ENCODE measurements at places on chromosomes 1 and 21. TPM values are rescaled to one million over a fixed set of nuclear protein-coding genes. Genes with fewer than 3 reads are reported as not detected.
A peak's percentile ranks its signal among the peaks of the same experiment; 100 is the strongest.

- no peak overlapping the region for H3K4me3 ChIP-seq
- no peak overlapping the region for H3K27ac ChIP-seq
- H3K36me3 ChIP-seq: no peaks in the 10 kb centered on the region
Observed at GRCh38 chr1:64981601-64982533, 15.5 kb upstream of the JAK1 start.

- no peak for DNase-seq
- no peak overlapping the region for H3K27ac ChIP-seq
- H3K4me1 ChIP-seq: no peaks in the 10 kb centered on the region
- no peaks in the 10 kb centered on the region for H3K27me3 ChIP-seq
Observed at GRCh38 chr1:246795906-246796694, 71.9 kb downstream of the SCCPDH start.

- H3K36me3 ChIP-seq: peaks cover 19% of the 10 kb centered on the region
- H3K27me3 ChIP-seq: no peaks in the 10 kb centered on the region
- H3K27ac ChIP-seq: no peak overlapping the region
- no peak overlapping the region for H3K4me3 ChIP-seq
- peaks cover 23% of the 10 kb centered on the region for H3K4me1 ChIP-seq
Observed at GRCh38 chr1:23035823-23036452, 16.7 kb downstream of the KDM1A start.

- H3K27ac ChIP-seq: no peak overlapping the region
- peaks cover 2% of the 10 kb centered on the region for H3K36me3 ChIP-seq
- DNase-seq: no peak
- no peak overlapping the region for H3K4me3 ChIP-seq
- H3K27me3 ChIP-seq: peaks cover 39% of the 10 kb centered on the region
- peaks cover 60% of the 10 kb centered on the region for H3K4me1 ChIP-seq
Observed at GRCh38 chr1:206797534-206798383, 25.5 kb upstream of the IL10 start.

DNA sequence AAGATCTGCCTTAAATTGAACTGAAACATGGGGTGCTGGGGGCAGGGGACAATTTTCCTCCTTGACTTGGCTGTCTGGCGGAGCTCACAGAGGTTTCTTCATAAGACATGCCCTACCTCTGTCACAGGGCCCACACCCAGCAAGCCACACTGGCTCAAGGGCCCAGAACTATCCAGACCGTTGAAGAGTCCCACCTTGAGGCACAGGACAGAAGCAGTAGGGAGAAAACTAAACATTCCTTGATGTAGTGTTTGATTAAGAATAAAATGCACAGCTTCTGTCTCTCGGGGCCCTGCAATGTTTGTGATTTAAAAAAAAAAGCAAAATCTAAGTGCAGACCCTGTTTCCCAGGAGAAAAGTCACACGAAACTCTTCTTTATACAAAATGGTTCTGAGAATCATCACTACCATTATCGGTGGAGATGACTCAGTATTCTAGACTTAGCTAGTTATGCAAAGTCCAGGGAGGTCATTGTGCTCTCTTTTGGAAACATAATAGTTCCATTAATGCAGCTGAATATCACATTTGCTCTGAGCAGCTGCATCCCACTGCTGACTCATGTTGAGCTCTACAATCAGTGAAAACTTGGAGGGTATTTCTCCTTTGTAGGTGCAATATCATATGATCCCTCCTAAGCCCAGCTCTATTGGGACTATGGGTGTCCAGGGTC, 53.6 kb upstream of the DIRAS3 start:
- peaks cover 6% of the 10 kb centered on the region for H3K27me3 ChIP-seq
- no peak overlapping the region for H3K27ac ChIP-seq
- DNase-seq: no peak
- H3K4me3 ChIP-seq: no peak overlapping the region

GRCh38 chr1:206578068-206578977, 33.9 kb downstream of the EIF2D start:
- no peaks in the 10 kb centered on the region for H3K27me3 ChIP-seq
- H3K4me3 ChIP-seq: peak overlapping the region; percentile 47
- H3K27ac ChIP-seq: peak overlapping the region; percentile 95
- no peak for DNase-seq
- peaks cover 64% of the 10 kb centered on the region for H3K36me3 ChIP-seq

- no peaks in the 10 kb centered on the region for H3K36me3 ChIP-seq
- H3K27ac ChIP-seq: no peak overlapping the region
- H3K27me3 ChIP-seq: no peaks in the 10 kb centered on the region
- no peak for DNase-seq
Observed at GRCh38 chr1:207407655-207408260, 46.4 kb upstream of the CR2 start.

Gene RPL11
- total RNA-seq: 1,001 TPM

Gene PRAMEF12
- not detected for total RNA-seq

Gene SPRR2B
- total RNA-seq: not detected

Gene LCE1F
- not detected for total RNA-seq

Gene PDZK1IP1
- not detected for total RNA-seq
